ENCODE measurements at places on chromosomes 5 and 9. TPM values are rescaled to one million over a fixed set of nuclear protein-coding genes. Genes with fewer than 3 reads are reported as not detected.

GRCh38 chr5:6545770-6546690 lies 86.8 kb downstream of the NSUN2 start:
- H3K36me3 ChIP-seq: no peaks in the 10 kb centered on the region
- H3K27ac ChIP-seq: peak overlapping the region; percentile 45
- H3K4me3 ChIP-seq: no peak overlapping the region
- H3K27me3 ChIP-seq: no peaks in the 10 kb centered on the region
- DNase-seq: no peak

- no peaks in the 10 kb centered on the region for H3K4me1 ChIP-seq
- no peak overlapping the region for H3K4me3 ChIP-seq
- no peak for DNase-seq
- no peaks in the 10 kb centered on the region for H3K27me3 ChIP-seq
- no peak overlapping the region for H3K27ac ChIP-seq
- no peaks in the 10 kb centered on the region for H3K36me3 ChIP-seq
Observed at GRCh38 chr5:130526708-130527107, 622.4 kb downstream of the CHSY3 start.

DNA sequence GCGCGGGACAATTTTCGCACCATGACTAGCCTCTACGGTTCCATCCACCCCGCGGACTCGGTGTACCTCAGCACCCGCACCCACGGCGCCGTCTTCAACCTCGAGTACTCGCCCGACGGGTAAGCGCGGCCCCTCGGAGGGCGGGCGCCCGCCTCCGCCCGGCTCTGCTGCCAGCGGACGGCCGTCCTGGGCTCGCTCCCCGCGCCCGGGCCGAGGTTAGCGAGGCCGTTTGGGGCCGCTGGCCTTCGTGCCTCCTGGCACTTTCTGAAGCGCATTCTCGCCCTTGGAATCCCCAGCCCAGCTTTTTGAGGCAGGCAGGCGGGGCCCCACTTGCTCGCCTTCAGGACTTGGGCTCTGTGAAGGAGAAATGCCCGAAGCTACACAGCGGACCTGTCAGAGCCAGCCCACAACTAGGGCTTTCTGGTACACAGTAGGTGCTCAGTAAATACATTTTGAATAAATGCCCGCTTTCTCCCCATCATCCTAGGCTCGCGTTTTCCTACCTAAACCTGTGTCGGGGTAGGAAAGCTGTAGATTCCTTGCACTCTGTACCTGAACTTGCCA lies 772 bp downstream of the DCAF10 start:
- peaks cover 57% of the 10 kb centered on the region for H3K4me1 ChIP-seq

- peaks cover 25% of the 10 kb centered on the region for H3K36me3 ChIP-seq
- H3K4me1 ChIP-seq: peaks cover 11% of the 10 kb centered on the region
- H3K27me3 ChIP-seq: no peaks in the 10 kb centered on the region
Observed at GRCh38 chr5:765948-766631, 18.4 kb downstream of the ZDHHC11B start.

DNA sequence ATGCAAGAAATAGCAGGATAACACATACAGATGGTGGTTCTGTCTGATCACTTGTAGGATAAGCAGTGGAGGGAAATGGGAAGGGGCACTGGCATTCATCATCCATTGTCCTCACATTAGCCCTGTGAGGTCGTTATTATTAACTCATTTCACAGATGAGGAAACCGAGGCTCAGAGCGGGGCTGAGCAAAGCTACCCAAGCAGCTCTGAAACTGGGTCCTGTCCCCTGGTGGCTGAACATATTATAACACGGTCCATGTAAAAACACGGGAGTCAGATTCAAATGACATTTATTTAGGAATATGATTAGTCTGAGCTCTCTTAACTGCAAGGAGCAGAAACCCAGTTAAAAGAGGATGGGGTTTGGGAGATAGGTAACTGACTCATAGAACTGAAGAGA lies 43.1 kb downstream of the HRH2 start:
- peaks cover 5% of the 10 kb centered on the region for H3K4me1 ChIP-seq
- no peak overlapping the region for H3K27ac ChIP-seq
- no peaks in the 10 kb centered on the region for H3K36me3 ChIP-seq
- DNase-seq: no peak
- no peaks in the 10 kb centered on the region for H3K27me3 ChIP-seq
- no peak overlapping the region for H3K4me3 ChIP-seq

Gene C9orf50
- total RNA-seq: not detected

Gene SLC45A2
- total RNA-seq: not detected
